Activated CD8-positive, alpha-beta memory T cell treated with anti-CD3 and anti-CD28 coated beads for 24 hours (primary cell): ENCODE measurements at places on chromosomes 3 and 15.

GRCh38 chr3:173745952-173746682, 348.6 kb downstream of the NLGN1 start:
- DNase-seq = no peak

DNA sequence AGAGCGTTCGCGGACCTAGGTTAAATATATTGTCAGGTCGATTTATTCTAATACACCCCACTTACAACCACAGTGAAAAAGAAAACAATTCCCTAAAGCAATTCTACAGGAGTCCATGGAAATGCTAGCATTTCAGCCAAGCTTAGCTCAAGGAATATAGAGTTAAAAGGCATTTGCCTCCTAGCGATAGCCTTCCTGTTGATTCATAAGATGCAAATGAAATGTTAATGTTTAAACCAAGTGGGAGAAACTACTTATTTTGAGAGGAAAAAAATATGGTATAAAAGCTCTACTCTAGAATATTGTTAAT, 1.7 kb upstream of the ALCAM start:
- no peak for DNase-seq

DNA sequence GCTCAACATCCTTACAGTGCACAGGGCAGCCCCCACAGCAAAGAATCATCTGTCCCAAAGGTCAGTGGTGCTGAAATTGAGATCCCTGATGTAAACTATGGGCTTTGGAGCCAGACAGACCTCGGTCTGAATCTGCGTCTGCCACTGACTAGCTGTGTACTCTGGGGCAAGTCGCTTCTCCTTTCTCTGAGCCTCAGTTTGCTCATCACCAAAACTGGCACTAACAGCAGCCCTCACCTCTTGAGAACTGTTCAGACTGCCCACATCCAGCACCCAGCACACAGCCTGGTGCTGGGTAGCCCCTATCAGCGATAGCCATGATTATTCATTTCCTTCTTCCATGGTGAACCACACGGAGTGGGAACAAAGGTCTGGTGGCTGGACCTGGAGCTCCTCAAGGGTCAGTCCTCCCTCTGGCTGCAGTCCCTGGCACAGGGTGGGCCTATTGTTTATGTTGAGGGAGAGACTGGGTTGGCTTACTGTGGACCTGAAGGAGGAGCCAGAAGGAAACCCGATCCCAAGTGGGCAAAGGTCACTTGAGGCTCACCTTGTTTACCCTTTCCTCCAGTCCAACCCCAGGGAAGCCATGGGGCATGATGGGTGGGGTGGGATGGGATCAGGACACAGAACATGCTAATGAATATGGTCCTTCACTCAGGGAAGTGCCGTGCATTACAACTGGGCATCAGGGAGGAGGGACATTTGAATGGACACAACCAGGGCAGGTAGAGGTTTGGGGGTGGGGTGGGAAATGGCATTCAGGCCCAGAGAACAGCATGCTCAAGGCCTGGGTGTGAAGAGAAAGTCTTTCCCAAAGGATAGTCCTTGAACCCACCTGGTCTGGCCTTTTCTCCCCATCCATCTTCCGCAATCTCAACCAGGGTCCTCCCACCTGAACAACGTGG, 1.6 kb upstream of the PRKCD start:
- DNase-seq = no peak

GRCh38 chr3:168094877-168095610, 680 bp downstream of the GOLIM4 start:
- peak; percentile 74 for DNase-seq

DNA sequence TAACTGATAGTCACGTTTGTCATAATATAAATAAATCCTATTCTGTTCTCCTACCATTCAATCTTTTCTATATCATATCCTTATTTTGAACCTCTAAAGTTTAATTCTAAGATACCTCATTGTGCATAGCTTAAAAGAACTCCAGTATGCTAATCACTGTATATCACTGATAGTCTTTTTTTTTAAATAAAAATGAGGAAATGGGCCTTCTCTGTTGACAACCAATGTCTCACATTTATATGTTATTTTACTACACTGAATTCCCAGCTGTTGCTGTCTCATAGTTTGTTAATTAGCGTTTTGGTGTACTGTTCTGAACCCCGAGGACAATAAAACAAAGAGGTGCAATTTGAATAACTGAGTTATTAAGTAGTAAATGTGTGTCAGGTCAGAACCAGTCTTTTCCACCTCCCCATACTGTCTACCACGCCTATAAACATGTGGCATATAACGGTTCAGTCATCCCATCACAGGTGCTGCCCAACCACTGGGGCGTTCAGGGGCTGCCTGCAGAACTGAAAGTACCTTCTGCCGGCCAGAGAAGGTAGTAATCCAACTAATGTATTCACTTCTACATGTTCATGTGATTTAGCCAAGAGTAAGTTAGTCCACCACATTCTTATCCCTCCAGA, 14.9 kb downstream of the CBLB start:
- DNase-seq = no peak

- peak; percentile 52 for DNase-seq
These were observed at the start of gene SLCO2A1 for GRCh38 chr3:134029734-134030378. SLCO2A1 (minus strand) TSS chr3:134029925; CDS start chr3:134029802, 123 bp downstream.
